ENCODE measurements at places on chromosomes 7 and 10.

DNA sequence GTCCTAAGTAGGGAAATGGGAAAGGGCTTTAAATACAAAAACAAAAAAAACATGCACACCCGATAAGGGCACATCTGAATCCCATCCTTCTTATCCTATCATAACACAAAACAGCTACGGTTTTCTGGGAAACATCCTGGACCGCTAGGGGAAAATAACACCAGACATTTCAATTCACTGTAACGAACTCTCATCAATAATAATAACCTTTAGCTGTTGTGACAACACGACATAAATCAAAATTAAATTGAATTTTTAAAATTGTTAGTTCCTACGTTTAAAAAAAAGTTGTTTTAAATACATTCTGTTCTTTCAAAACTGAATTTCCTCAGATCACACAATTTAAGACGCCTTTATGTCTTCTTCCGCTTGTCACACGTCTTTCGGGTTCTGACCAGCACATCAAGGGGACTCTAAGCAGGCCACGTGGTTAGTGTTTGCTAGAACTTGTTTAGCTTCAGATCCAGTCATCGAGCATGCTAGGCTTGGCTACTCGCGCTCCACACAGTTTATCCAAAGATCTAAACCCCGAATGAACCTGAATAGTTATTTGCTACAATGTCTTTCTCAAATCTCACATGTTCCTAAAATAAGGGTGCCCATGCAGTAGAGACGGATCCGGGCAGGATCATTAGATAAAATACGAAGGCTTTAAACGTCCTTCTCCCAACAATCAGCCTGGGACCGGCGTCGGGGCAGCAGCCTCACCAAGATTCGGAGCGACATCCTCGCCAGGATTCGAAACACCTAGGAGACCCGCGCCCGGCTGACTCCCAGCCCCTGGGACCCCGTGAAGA is 839 bp downstream of the IKZF5 start:
- DNase-seq: peak; percentile 73

GRCh38 chr7:155372782-155373358 is 75.2 kb downstream of the INSIG1 start:
- no peak for DNase-seq

DNA sequence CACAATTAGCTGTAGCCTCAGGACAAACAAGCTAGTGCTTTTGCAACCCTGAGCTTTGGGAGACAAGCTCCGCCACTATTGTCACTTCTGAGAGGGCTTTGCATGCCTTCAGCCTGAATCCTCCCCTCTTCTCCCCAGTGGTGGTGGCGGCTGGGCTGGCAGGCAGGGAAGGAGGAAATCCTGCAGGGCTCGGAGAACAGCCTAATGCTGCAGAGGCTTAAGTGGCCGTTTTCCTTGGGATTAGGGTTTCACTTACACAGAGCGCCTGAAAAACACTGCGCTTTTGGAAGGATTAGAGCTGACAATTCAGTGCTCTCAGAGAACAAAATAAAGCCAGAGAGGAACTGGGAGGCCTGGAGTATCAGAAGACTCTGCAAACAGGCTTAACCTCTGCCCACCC is 71.3 kb downstream of the PAX2 start:
- no peak for DNase-seq

GRCh38 chr10:71331736-71332135 is 12.7 kb downstream of the SLC29A3 start:
- DNase-seq: no peak

GRCh38 chr10:33780961-33781360 is 446.5 kb upstream of the NRP1 start:
- DNase-seq: no peak
